Transverse colon (tissue), 4 donors: ENCODE measurements at places on chromosomes 5 and 9. TPM values are rescaled to one million over a fixed set of nuclear protein-coding genes. Genes with fewer than 3 reads are reported as not detected.

DNA sequence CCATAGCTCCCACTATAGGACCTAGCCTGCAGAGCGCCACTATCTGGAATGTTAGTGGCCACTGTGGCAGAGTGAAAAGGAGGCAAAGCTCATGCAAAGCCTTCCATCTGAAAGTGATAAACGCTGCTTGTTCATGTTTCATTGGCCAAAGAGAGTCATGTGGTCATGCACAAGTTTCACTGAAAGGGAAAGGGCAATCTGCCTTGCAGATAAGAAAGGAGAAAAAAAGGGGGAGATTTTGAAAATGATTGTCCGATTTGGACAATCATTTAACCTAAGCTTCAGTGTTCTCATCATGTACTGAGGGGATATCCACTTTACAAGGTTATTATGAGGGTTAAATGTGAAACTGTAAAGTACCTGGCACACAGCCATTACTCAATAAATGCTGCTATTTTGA, 9.0 kb upstream of the MOB3B start:
- peaks cover 7% of the 10 kb centered on the region for H3K36me3 ChIP-seq
- H3K27me3 ChIP-seq, result no peaks in the 10 kb centered on the region
- peak overlapping the region; percentile 84 for H3K27ac ChIP-seq
- H3K4me1 ChIP-seq, result peaks cover 27% of the 10 kb centered on the region

DNA sequence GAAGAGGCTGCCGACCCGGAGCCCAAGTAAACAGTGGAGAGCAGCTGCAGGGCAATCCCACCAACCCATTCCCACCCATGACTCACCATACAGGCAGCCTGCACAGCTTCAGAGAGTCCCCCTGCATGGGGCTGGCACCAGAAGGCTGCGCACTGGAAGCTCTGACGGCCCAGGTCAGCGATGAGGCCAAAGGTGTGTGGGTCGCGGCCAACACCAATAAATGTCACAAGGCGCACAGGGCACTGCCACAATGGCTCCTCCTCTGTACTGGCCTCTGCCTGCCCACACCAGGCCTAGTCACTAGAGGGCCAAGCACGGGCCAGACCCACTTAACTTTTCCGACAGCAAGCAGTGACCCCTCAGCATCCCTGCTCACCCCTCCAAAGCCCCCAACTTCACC, 3.0 kb upstream of the SRA1 start:
- no peaks in the 10 kb centered on the region for H3K27me3 ChIP-seq
- H3K27ac ChIP-seq, result no peak overlapping the region
- H3K36me3 ChIP-seq, result no peaks in the 10 kb centered on the region

GRCh38 chr5:58116346-58116745, 343.5 kb downstream of the PLK2 start:
- no peaks in the 10 kb centered on the region for H3K4me1 ChIP-seq
- H3K36me3 ChIP-seq, result no peaks in the 10 kb centered on the region
- H3K27ac ChIP-seq, result no peak overlapping the region
- DNase-seq, result no peak
- H3K27me3 ChIP-seq, result no peaks in the 10 kb centered on the region
- H3K4me3 ChIP-seq, result no peak overlapping the region

- H3K27ac ChIP-seq, result peak overlapping the region; percentile 52
- H3K4me3 ChIP-seq, result peak overlapping the region; percentile 17
- H3K36me3 ChIP-seq, result no peaks in the 10 kb centered on the region
- DNase-seq, result no peak
- peaks cover 5% of the 10 kb centered on the region for H3K4me1 ChIP-seq
- peaks cover 4% of the 10 kb centered on the region for H3K27me3 ChIP-seq
Measured at GRCh38 chr5:66828046-66828547, 231.9 kb downstream of the MAST4 start.

GRCh38 chr5:127392762-127393161, 102.2 kb downstream of the MEGF10 start:
- H3K36me3 ChIP-seq, result no peaks in the 10 kb centered on the region
- H3K4me3 ChIP-seq, result no peak overlapping the region
- no peak overlapping the region for H3K27ac ChIP-seq

DNA sequence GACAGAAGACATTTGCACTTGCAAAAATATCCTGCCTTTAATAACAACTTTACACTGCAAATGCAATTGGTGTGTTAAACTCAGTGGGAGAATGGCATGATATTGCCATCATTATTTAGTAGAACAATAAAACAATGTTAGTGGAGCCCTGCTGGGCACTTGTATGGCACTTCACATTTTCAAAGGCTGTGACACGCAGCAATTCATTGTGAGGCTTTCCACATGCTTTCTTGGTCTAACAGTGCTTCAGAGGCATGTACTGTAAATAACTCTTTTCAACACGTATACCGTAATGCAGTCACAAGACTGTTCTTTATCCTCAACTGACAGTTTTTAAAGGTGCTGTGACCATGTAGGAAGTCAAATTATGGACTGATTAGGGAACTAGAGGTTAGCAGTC, 155.5 kb upstream of the EPB41L4A start:
- H3K4me3 ChIP-seq, result no peak overlapping the region
- no peaks in the 10 kb centered on the region for H3K27me3 ChIP-seq
- no peak for DNase-seq
- no peaks in the 10 kb centered on the region for H3K36me3 ChIP-seq
- H3K27ac ChIP-seq, result no peak overlapping the region

DNA sequence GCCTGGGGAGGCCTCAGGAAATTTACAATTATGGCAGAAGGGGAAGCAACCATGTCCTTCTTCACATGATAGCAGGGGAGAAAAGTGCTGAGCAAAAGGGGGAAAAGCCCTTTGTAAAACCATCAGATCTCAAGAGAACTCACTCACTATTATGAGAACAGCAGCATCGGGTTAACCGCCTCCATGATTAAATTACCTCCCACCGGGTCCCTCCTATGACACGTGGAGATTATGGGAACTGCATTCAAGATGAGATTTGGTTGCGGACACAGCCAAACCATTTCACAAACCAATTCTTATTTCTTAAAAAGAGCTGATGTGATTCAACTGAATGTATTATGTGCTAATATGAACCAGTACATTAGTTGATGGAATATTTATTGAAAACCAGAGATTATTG, 63.9 kb downstream of the PARP8 start:
- H3K27ac ChIP-seq, result no peak overlapping the region
- no peak overlapping the region for H3K4me3 ChIP-seq
- no peaks in the 10 kb centered on the region for H3K27me3 ChIP-seq
- no peaks in the 10 kb centered on the region for H3K36me3 ChIP-seq
- no peak for DNase-seq

DNA sequence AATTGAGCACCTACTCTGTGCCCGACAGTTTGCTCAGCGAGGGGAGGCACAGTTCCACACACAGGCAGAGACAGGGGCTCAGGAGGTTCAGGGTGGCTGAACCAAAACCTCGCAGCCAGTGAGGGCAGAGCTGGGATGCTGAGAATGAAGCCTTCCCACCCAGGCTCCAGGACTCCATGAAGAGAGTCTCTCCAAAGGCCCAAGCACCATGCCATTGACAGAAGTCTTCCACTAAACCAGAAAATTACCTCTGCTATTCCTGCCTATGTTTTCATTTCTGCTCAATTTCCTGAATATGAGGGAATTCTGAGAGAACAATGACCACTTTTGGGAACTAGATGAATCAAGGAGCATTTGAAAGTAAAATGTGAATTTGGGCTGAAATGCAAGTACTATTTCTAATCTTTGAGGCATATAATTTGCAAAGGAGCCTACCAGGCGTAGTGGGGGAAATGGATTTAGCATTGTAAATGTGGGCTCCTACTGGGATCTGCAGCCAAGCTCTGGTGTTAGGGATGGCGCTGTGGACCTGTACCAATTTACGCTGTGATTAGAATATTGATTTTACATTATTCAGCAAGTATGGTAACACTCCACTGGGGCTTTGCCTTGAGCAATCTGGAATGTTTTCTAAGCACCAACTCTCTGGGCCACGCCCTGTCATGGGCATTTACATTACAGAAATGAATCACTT, 91.9 kb downstream of the DRD1 start:
- no peak for DNase-seq
- no peaks in the 10 kb centered on the region for H3K27me3 ChIP-seq
- no peaks in the 10 kb centered on the region for H3K4me1 ChIP-seq
- no peak overlapping the region for H3K27ac ChIP-seq
- H3K36me3 ChIP-seq, result no peaks in the 10 kb centered on the region

GRCh38 chr5:141969783-141970771, 1.2 kb downstream of the RNF14 start:
- no peaks in the 10 kb centered on the region for H3K27me3 ChIP-seq
- peak overlapping the region; percentile 59 for H3K4me3 ChIP-seq
- peaks cover 13% of the 10 kb centered on the region for H3K4me1 ChIP-seq
- DNase-seq, result peak; percentile 31
- H3K36me3 ChIP-seq, result no peaks in the 10 kb centered on the region

- no peaks in the 10 kb centered on the region for H3K36me3 ChIP-seq
- no peaks in the 10 kb centered on the region for H3K27me3 ChIP-seq
- H3K4me3 ChIP-seq, result no peak overlapping the region
Measured at GRCh38 chr9:130782886-130783530, 52.0 kb upstream of the ABL1 start.

GRCh38 chr5:127074466-127074865, 1.2 kb upstream of the C5orf63 start:
- no peak overlapping the region for H3K4me3 ChIP-seq
- no peaks in the 10 kb centered on the region for H3K36me3 ChIP-seq
- no peaks in the 10 kb centered on the region for H3K4me1 ChIP-seq
- H3K27me3 ChIP-seq, result no peaks in the 10 kb centered on the region
- no peak for DNase-seq

GRCh38 chr5:76391014-76391413, 12.1 kb upstream of the IQGAP2 start:
- no peaks in the 10 kb centered on the region for H3K36me3 ChIP-seq
- no peak overlapping the region for H3K4me3 ChIP-seq
- no peaks in the 10 kb centered on the region for H3K27me3 ChIP-seq
- H3K4me1 ChIP-seq, result no peaks in the 10 kb centered on the region
- no peak overlapping the region for H3K27ac ChIP-seq

GRCh38 chr5:85357309-85357708, 972.6 kb upstream of the EDIL3 start:
- no peaks in the 10 kb centered on the region for H3K4me1 ChIP-seq
- H3K36me3 ChIP-seq, result no peaks in the 10 kb centered on the region
- H3K4me3 ChIP-seq, result no peak overlapping the region
- DNase-seq, result no peak
- H3K27me3 ChIP-seq, result no peaks in the 10 kb centered on the region
- no peak overlapping the region for H3K27ac ChIP-seq

DNA sequence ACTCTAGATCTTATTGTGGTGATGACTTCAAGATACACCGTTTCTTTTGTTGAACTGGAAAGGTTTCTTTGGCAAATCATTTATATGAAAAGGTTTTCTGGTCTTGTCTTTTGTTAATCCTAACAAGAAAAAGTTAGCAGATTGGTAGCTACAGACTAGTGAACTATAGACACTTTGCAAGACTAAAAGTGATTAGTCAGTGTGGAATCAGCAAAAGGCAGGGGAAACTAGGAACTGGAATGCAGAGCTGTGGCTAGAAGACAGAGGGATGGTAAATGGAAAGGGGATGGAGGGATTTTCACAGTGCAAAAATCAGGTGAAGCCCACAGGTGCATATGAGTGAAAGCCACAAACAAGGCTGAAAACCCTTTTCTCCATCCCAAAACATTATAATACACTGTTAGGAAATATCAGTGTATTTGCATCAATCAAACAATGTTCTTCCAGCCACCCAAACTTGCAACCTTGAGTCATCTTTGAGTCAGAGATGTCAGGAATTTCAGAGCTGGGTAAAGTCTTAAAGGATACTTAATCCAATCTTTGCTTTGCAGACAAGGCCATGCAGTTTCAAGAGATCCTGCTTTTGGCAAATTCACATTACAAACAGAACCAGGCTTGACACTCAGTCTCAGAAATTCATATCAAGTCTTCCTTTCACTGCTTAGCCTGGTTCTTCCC, 52.7 kb downstream of the PLK2 start:
- H3K4me3 ChIP-seq, result no peak overlapping the region
- no peaks in the 10 kb centered on the region for H3K27me3 ChIP-seq
- H3K36me3 ChIP-seq, result no peaks in the 10 kb centered on the region
- H3K4me1 ChIP-seq, result no peaks in the 10 kb centered on the region
- no peak overlapping the region for H3K27ac ChIP-seq

- H3K36me3 ChIP-seq, result no peaks in the 10 kb centered on the region
- H3K4me1 ChIP-seq, result no peaks in the 10 kb centered on the region
- H3K27me3 ChIP-seq, result no peaks in the 10 kb centered on the region
- H3K27ac ChIP-seq, result no peak overlapping the region
- H3K4me3 ChIP-seq, result no peak overlapping the region
- no peak for DNase-seq
Measured at GRCh38 chr5:104431981-104432380, 869.4 kb upstream of the NUDT12 start.

DNA sequence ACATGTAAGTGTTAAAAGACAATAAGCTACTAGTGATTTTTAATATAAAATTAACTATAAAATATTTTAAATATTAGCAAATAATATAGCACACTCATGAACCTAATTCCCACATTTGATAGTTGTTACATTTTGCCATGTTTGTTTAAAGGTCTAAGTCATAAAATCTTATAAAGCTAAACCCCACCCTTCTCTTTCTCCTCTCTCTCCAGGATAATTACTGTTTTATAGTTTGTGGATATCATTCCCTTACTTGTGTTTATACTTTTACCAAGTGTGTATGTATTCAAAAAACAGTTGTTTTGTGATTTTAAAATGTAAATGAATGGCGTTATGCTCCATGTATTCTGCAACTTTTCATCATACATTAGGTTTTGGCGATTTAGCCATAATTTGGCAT, 34.2 kb downstream of the LYRM7 start:
- DNase-seq, result no peak
- peaks cover 2% of the 10 kb centered on the region for H3K36me3 ChIP-seq
- no peak overlapping the region for H3K4me3 ChIP-seq

- peak overlapping the region; percentile 80 for H3K27ac ChIP-seq
- H3K36me3 ChIP-seq, result no peaks in the 10 kb centered on the region
- H3K4me3 ChIP-seq, result no peak overlapping the region
- H3K4me1 ChIP-seq, result no peaks in the 10 kb centered on the region
- DNase-seq, result no peak
Measured at GRCh38 chr5:38926121-38926520, 80.3 kb downstream of the OSMR start.

DNA sequence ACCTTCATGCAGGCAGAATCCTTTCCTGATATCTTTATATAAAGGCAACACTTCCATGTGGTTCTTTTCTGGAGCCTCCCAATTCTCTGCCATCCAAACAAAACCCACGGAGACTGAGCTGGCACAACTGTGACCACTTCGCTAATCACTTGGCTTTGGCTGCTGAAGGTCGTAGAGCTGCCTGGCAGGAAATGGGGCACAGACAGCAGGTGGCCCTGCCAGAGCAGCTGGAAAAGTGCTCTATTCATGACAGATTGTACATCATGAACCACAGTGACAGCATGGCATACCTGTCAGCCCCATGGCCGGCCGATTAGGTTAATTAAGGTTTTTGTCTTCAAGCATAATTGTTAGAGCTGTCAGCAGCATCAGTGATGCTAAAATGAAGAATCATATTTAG, 141.9 kb upstream of the ANKRD55 start:
- no peaks in the 10 kb centered on the region for H3K4me1 ChIP-seq
- no peaks in the 10 kb centered on the region for H3K36me3 ChIP-seq
- DNase-seq, result no peak
- H3K4me3 ChIP-seq, result no peak overlapping the region

Gene IL17B
- total RNA-seq, result not detected

Gene ZNF782
- 17.3 TPM for total RNA-seq

Gene EIF4EBP3
- 18.0 TPM for total RNA-seq

Gene PCDHGA6
- 7.5 TPM for total RNA-seq

Gene ITGA2
- total RNA-seq, result 10.1 TPM

Gene TRPM3
- 0.37 TPM for total RNA-seq

Gene PCDHB7
- total RNA-seq, result 0.79 TPM

Gene RASGEF1C
- total RNA-seq, result not detected

Gene LIX1
- total RNA-seq, result 0.16 TPM
